ENCODE measurements at places on chromosomes 12 and 14. TPM values are rescaled to one million over a fixed set of nuclear protein-coding genes. Genes with fewer than 3 reads are reported as not detected.

Gene KIF21A
- polyA plus RNA-seq, result 9.4 TPM

Gene KRT73
- not detected for polyA plus RNA-seq

Gene PRR4
- polyA plus RNA-seq, result 0.59 TPM

Gene BAZ1A
- polyA plus RNA-seq, result 27.2 TPM

Gene PMCH
- polyA plus RNA-seq, result not detected

Gene GAS2L3
- polyA plus RNA-seq, result 0.35 TPM

Gene BHLHE41
- 3.6 TPM for polyA plus RNA-seq

Gene SLC8A3
- polyA plus RNA-seq, result 0.06 TPM

Gene CPNE8
- 8.5 TPM for polyA plus RNA-seq

Gene CLECL1
- polyA plus RNA-seq, result 0.09 TPM

Gene USP30
- 4.5 TPM for polyA plus RNA-seq

Gene PTGDR
- 0.59 TPM for polyA plus RNA-seq

Gene RFC5
- polyA plus RNA-seq, result 5.6 TPM

Gene HOXC11
- not detected for polyA plus RNA-seq

Gene TRPV4
- polyA plus RNA-seq, result 1.3 TPM

Gene DDN
- polyA plus RNA-seq, result not detected

Gene SLC38A4
- polyA plus RNA-seq, result 0.30 TPM

Gene STXBP6
- 3.3 TPM for polyA plus RNA-seq

Gene ARHGAP9
- polyA plus RNA-seq, result 2.6 TPM

Gene ZFHX2
- polyA plus RNA-seq, result 0.35 TPM

Gene FAM181A
- polyA plus RNA-seq, result not detected

Gene KCNMB4
- polyA plus RNA-seq, result 3.7 TPM

Gene HOXC9
- 1.0 TPM for polyA plus RNA-seq

Gene NTN4
- polyA plus RNA-seq, result 12.9 TPM

Gene LPAR5
- polyA plus RNA-seq, result 0.11 TPM

Gene LTBR
- polyA plus RNA-seq, result 132 TPM

Gene PPP1R13B
- 12.7 TPM for polyA plus RNA-seq

Gene GLI1
- polyA plus RNA-seq, result 0.18 TPM

Gene EPYC
- not detected for polyA plus RNA-seq

Gene CINP
- 36.9 TPM for polyA plus RNA-seq

Gene ERP27
- 44.0 TPM for polyA plus RNA-seq

Gene MYO1H
- polyA plus RNA-seq, result not detected

Gene OR4E2
- not detected for polyA plus RNA-seq

Gene PDE3A
- 3.5 TPM for polyA plus RNA-seq

Data from adipose tissue (tissue), 3 donors.